ENCODE measurements at places on chromosomes 7 and 10. TPM values are rescaled to one million over a fixed set of nuclear protein-coding genes. Genes with fewer than 3 reads are reported as not detected.

GRCh38 chr7:103541947-103542346, 95.9 kb upstream of the SLC26A5 start:
- peaks cover 14% of the 10 kb centered on the region for H3K27me3 ChIP-seq
- no peaks in the 10 kb centered on the region for H3K4me1 ChIP-seq
- no peaks in the 10 kb centered on the region for H3K36me3 ChIP-seq
- H3K27ac ChIP-seq = no peak overlapping the region
- no peak for DNase-seq
- no peak overlapping the region for H3K4me3 ChIP-seq

GRCh38 chr7:107109955-107110354, 58.8 kb upstream of the HBP1 start:
- no peak for DNase-seq
- no peak overlapping the region for H3K27ac ChIP-seq
- no peaks in the 10 kb centered on the region for H3K36me3 ChIP-seq
- H3K4me3 ChIP-seq = no peak overlapping the region

DNA sequence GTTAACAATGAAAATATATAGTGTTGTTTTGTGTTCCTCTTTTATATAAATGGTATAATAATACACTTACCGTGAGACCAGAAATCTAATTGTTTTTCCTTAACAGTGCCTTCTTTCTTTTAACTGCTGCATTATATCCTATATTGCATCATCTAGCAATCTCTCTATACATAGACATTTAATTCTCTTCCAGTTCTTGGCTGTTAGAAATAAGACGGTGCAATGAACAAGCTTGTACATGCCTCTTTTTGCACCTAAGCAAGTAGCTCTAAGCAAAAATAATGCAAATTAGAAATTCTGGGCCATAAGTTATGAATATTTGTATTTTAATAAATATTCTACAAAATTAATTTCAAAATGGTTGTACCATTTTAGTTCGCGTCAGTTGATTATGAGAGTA, 55.9 kb upstream of the AHR start:
- no peaks in the 10 kb centered on the region for H3K27me3 ChIP-seq
- peaks cover 2% of the 10 kb centered on the region for H3K36me3 ChIP-seq
- H3K27ac ChIP-seq = no peak overlapping the region
- H3K4me1 ChIP-seq = peaks cover 4% of the 10 kb centered on the region
- DNase-seq = no peak
- no peak overlapping the region for H3K4me3 ChIP-seq

DNA sequence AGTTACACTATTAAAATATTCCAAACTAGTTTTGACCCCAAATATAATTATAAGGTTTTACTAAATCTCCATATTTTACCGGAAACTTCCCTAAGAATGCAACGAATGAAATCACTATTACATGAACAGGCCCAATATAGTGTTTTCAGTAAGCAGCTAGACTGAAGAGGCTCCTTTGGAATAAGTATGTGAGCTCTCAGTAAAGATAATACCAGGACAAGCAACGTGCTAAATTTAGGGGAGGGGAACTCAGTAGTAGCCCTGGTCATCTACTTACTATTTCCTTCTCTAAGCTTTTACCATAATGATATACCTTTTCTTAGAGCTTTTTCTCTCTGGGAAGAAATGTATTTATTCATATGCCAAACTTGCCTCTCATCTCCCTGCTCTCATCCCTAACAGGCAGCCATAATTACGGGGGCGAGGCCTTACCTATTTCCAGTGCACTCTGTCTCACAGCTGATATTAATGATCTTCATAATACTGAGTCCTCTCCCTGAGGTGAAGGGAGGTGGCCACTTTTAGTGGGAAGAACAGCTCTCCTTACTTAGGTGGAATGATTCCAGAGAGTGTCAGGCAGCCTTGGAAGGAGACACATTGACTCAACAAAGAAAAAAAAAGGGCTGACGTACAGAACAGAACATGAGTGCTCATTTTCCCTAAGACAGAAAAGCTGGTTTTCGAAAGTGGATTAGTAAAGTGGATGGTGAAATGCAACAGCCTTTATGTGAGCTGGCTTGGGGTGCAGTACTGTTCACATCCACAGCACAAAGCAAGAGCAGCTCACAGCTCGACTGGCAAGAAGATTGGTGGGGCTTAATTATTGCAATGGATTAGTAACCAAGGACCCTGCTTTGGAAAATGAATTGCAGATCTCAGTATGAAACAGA, 165.4 kb downstream of the GLI3 start:
- H3K36me3 ChIP-seq = no peaks in the 10 kb centered on the region
- no peak for DNase-seq
- no peaks in the 10 kb centered on the region for H3K27me3 ChIP-seq
- H3K4me1 ChIP-seq = no peaks in the 10 kb centered on the region
- H3K27ac ChIP-seq = no peak overlapping the region

GRCh38 chr10:21614000-21614399, 80.0 kb downstream of the MLLT10 start:
- no peaks in the 10 kb centered on the region for H3K27me3 ChIP-seq
- peaks cover 29% of the 10 kb centered on the region for H3K4me1 ChIP-seq
- no peak overlapping the region for H3K27ac ChIP-seq
- no peak overlapping the region for H3K4me3 ChIP-seq
- peaks cover 24% of the 10 kb centered on the region for H3K36me3 ChIP-seq
- no peak for DNase-seq

UBE3C gene
- 60.7 TPM for total RNA-seq

EN2 gene
- not detected for total RNA-seq

GRCh38 chr10:132154931-132155330, 31.8 kb upstream of the DPYSL4 start:
- no peaks in the 10 kb centered on the region for H3K27me3 ChIP-seq
- DNase-seq = no peak
- no peak overlapping the region for H3K27ac ChIP-seq
- no peaks in the 10 kb centered on the region for H3K36me3 ChIP-seq
- no peak overlapping the region for H3K4me3 ChIP-seq

DNA sequence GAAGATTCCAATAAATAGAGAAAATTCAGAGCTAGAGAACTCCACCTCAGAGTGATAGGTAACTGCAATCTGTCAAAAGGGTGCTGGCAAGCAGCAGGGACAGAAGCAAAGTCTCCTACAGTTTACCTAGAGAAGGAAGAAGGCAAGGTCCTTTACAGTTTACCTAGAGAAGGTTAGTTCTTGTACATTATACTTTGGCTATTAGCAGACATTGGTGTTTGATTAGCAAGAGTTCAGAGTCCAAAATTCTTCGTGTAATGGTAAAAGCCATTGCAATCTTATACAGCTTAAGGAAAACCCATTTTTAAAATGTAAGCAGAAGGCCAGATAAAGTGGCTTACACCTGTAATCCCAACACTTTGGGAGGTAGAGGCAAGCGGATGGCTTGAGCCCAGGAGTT, 45.9 kb downstream of the SLC25A13 start:
- H3K4me3 ChIP-seq = no peak overlapping the region
- H3K27ac ChIP-seq = no peak overlapping the region
- no peak for DNase-seq
- H3K4me1 ChIP-seq = peaks cover 6% of the 10 kb centered on the region
- peaks cover 29% of the 10 kb centered on the region for H3K36me3 ChIP-seq

GRCh38 chr10:47339186-47339735, 8.9 kb upstream of the RBP3 start:
- no peak for DNase-seq
- no peaks in the 10 kb centered on the region for H3K36me3 ChIP-seq
- H3K27ac ChIP-seq = no peak overlapping the region
- H3K4me3 ChIP-seq = no peak overlapping the region
- no peaks in the 10 kb centered on the region for H3K4me1 ChIP-seq

GPR37 gene
- not detected for total RNA-seq

DNA sequence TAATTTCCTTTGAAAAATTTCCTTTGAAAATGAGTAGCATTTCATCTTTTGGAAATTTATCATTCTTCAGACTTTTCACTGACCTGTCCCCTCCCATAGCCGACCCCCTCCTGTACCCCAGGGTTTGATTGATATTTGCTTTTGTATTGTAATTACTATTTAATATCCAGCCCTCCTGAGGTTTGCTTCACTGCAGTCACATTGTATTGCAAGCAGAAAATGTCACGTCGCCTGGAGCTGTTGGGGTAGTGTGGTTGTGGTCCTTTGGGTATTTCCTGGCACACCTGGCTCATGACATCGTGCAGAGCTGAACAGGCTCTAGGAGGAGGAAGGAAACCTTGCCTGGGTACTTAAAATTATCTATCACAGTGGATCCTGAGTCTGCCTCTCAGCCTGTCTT, 116.1 kb downstream of the INSYN2A start:
- no peaks in the 10 kb centered on the region for H3K36me3 ChIP-seq
- H3K27me3 ChIP-seq = peaks cover 3% of the 10 kb centered on the region
- DNase-seq = no peak

- H3K27me3 ChIP-seq = peaks cover 18% of the 10 kb centered on the region
- no peak for DNase-seq
- no peaks in the 10 kb centered on the region for H3K36me3 ChIP-seq
- no peak overlapping the region for H3K27ac ChIP-seq
- no peak overlapping the region for H3K4me3 ChIP-seq
Measured at GRCh38 chr7:8413600-8413999, 19.8 kb upstream of the NXPH1 start.

GRCh38 chr10:24449321-24449740, 240.4 kb downstream of the KIAA1217 start:
- no peak for DNase-seq
- H3K27me3 ChIP-seq = peaks cover 27% of the 10 kb centered on the region
- no peak overlapping the region for H3K4me3 ChIP-seq
- no peak overlapping the region for H3K27ac ChIP-seq
- no peaks in the 10 kb centered on the region for H3K36me3 ChIP-seq

GRCh38 chr10:12529976-12530375, 180.6 kb downstream of the CAMK1D start:
- H3K4me1 ChIP-seq = peaks cover 20% of the 10 kb centered on the region
- DNase-seq = no peak
- no peaks in the 10 kb centered on the region for H3K27me3 ChIP-seq
- no peak overlapping the region for H3K27ac ChIP-seq
- H3K36me3 ChIP-seq = peaks cover 7% of the 10 kb centered on the region

- DNase-seq = no peak
- H3K36me3 ChIP-seq = no peaks in the 10 kb centered on the region
- H3K27me3 ChIP-seq = peaks cover 4% of the 10 kb centered on the region
- H3K27ac ChIP-seq = no peak overlapping the region
Measured at GRCh38 chr7:7432979-7433378, 102.7 kb downstream of the COL28A1 start.

STRIP2 gene
- 41.3 TPM for total RNA-seq

Data from activated CD4-positive, alpha-beta T cell treated with anti-CD3 and anti-CD28 coated beads for 36 hours (primary cell).